Right forelimb (tissue), 1 donor: ENCODE measurements at places on chromosomes 2 and 18.

GRCh38 chr2:45834858-45835257 is 183.4 kb downstream of the PRKCE start:
- DNase-seq, result no peak

GRCh38 chr2:190270298-190270697 is 49.3 kb downstream of the HIBCH start:
- no peak for DNase-seq

DNA sequence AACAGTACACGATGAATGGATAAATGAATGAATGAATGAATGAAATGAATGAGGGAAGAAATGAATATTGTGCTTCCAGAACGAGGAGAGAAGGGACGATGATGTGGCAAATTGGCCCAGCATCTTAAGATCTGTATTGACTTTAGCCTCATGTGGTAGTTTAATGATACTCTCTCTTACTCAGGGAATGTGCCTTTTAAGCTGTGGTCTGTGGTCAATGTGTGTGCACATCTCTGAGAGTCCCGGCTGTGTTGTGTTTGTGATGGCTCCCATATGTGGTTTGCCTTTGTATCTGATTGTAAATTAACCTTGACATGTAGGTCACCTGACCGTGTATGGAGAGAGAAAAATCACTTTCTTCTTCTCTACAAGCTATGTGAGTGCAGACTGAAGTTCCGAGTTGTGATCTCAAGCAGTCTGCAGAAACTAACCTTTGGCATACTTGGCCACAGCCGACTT is 91.2 kb downstream of the NEDD4L start:
- no peak for DNase-seq

- no peak for DNase-seq
These were observed 40.8 kb upstream of the CFAP36 start for GRCh38 chr2:55478610-55479304.

DNA sequence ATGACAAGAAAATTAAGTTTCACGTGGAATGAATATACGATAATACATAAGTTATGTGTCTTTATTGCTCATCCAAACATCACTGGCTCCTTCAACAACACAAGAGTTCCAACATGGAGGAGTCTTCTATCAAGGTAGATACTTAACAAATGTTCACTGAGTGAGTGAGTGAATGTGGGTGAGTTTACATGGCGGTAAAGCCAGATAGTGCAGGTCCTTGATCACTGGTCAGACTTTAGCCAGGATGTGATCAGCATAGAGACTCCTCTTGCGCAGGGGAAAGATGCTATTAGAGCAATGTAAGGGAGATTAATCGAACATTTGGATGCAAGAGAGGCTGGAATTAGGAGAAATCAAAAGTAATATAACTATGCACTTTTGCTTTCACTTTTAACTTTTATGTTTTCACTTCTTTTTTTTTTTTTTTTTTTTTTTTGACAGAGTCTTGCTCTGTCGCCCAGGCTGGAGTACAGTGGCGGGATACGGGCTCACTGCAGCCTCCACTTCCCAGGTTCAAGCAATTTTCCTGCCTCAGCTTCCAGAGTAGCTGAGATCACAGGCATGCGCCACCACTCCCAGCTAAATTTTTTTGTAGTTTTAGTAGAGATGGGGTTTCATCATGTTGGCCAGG is 249.0 kb upstream of the ID2 start:
- DNase-seq, result no peak

DNA sequence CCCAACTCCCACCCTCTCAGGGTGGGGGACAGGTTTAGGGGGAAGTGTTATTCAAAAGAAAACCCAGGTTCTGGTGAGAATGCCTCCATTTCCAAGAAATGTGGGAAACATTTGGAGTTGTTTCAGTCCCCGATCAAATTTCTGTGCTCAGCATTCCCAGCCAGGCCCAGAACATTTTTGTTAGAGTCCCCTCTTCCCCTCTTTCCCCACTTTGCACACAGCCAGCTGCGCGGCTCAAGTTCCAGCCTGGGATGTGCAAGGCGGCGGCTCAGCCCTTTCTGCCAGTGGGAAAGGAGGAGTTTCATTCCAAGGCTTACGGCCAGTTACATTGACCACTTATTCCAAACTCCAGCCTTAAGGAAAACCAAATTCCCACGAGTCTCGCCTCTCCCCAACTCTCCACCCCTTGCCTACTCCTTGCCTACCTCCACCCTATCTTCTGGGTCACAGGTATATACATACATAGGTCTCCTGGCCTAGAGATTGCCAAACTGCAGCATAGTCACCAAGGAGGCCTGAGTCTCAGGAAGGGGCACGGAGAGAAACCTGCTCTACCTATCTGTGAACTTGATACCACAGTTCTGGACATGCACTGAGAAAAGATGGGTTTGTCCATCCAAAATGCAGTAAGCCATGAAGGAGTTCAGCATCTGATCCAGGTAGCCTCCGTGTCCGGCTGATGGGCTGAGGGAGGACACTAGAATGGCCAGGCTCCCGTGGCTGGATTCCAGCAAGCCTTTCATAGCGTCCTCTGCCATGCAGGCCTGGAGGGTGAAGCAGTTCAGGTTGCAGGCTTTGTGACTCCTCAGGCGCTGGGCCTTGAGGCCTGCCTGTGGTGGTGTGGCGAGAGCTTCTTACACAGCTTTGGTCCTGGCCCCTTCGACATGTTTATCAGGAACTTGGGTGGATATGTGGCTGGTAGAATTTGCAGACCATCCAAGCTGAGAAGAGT is 154.5 kb downstream of the ZFP36L2 start:
- peak; percentile 80 for DNase-seq

- DNase-seq, result peak; percentile 72
These were observed 423.8 kb upstream of the MEX3C start for GRCh38 chr18:51621113-51621863.

GRCh38 chr2:193963472-193964119 is 1693.4 kb upstream of the SLC39A10 start:
- no peak for DNase-seq

- DNase-seq, result no peak
These were observed 229.3 kb downstream of the HNMT start for GRCh38 chr2:138193416-138194213.

- no peak for DNase-seq
These were observed 58.4 kb downstream of the LRATD1 start for GRCh38 chr2:14690926-14691325.

GRCh38 chr2:113979191-113980128 is 89.6 kb downstream of the ACTR3 start:
- no peak for DNase-seq

DNA sequence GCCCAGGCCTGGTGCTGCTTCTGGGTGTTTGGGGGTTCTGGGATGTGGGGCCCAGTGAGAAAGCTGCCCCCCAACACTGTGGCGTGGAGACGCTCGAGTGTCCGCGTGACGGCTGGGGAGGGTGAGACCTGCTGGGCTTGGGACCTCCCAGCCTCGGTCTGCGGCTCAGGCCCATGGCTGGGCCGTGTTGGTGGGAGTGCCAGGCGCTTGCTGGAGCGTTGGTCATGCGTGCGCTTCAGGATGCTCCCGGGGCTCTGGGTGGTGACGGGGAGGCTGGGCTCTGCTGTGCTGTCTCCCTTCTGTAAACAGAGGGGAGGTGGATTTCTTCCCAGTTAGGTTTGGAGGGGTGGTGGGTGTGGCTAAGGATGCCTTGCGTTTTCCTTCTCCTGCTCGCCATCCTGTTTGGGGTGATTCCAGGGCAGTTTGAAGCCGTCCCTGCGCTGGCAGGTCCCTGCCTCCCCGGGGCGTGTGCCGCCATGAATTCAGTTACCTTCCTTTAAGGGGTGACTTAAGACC is 606 bp downstream of the GAL3ST2 start:
- DNase-seq, result no peak

GRCh38 chr2:112648081-112648480 is 2.3 kb downstream of the SLC20A1 start:
- no peak for DNase-seq

DNA sequence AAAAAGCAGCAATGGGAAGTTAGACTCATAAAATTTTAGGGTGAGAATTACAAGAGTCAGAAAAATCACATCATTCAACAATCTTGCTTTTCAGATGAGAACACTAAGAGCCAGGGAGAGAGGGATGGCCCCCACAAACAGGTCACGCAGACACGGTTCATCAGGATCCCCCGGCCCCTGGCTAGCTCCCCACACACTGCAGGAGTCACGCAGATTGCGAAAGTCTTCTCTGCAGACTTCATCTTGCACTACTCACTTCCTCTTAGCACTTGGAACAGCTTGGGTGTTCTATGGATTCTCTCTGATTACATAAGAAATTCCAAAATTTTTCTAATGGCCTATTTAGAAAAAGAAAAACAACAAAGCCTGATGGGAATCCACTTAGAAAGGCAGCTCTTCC is 21.6 kb upstream of the SULT1C2 start:
- no peak for DNase-seq

DNA sequence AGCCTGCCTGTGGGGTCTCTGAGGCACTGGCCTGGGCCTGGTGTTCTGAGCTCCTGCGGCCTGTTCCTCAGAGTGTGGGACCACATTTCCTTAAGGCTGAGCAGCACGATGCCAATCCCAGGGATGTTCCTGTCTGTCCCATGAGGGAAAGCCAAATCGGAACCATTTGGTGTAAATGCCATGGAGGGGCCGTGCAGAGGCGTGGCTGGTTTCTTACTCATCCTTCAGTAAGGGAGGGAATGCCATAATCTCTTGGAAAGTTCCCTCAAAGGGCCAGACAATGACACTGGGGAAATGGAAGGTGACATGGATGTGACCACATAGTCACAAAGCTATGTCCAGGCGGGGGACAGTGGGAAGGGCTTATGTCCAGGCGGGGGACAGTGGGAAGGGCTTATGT is 14.4 kb upstream of the PTMA start:
- DNase-seq, result no peak

DNA sequence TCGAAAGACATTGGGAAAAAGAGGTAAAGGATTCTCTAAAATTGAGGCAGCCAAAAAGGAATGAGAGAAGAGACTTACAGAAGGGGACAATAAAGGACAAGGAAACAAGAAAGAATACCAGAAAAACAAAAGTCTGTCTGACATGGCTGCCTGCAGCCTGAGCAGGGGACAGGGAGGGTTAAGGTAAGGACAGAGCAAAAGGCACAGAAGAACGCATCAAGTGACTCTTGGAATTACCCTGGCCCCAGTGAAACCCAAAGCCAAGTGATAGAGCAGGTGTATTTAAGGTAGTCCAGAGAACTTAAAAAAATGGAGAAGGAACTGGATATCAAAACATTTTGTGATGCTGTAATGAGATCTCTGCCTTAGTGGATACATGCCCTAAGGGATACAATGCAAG is 47.1 kb upstream of the XIRP2 start:
- no peak for DNase-seq

DNA sequence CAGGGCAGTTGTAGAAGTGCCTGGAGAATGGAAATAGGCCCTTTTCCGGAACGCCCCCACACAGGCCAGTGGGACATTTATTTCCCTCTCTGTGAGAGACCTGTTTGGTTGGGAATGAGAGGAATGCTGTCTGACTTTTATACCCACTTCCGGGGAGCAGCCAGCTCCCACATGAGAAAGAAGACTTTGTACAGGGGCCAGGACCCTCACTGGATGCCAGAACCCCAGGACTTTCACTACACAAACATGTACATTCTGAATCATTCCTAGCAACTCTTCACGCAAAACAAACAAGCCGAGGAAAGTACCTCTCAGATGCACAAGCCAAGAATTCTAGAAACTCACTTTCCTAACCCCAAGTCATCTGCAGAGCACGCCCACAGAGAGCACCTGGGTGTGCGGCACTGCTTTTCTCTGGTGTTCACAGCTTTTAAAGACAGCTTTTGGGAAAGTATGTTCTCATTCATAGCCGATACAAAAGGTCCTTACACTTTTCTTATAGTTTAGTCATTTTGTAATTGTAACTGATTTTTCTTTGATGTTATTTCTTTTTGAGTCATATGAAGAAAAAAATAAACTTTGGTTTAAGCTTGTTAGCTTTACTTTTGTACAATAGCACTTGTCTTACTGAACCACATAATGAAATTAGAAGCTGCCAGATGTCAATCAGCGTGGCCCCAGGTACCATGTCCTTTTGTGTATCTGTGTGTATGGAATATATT is 856.1 kb upstream of the ID2 start:
- DNase-seq, result no peak

- DNase-seq, result no peak
These were observed 119.1 kb upstream of the RND3 start for GRCh38 chr2:150606380-150607060.

- DNase-seq, result no peak
These were observed 112.5 kb downstream of the MREG start for GRCh38 chr2:215900843-215901242.

DNA sequence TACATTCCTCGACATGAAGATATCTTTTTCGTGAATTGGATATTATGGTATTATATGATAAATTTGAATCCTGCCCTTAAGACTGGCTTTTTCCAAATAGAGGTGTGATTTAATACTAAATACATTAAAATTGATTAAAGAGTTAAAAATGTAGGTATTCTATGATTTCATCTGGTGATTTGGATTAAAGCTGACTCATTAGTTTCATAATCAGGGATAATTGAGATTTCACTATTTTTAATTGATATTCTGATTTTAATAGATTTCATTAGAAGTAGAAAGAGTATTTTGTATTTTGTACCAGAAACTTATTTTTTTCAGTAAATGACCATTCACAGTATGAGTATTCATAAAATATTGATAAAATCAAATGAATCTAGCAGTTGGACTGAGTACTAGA is 524.1 kb downstream of the PLCL1 start:
- no peak for DNase-seq

- DNase-seq, result no peak
These were observed 80.0 kb downstream of the ETAA1 start for GRCh38 chr2:67476809-67477790.

DNA sequence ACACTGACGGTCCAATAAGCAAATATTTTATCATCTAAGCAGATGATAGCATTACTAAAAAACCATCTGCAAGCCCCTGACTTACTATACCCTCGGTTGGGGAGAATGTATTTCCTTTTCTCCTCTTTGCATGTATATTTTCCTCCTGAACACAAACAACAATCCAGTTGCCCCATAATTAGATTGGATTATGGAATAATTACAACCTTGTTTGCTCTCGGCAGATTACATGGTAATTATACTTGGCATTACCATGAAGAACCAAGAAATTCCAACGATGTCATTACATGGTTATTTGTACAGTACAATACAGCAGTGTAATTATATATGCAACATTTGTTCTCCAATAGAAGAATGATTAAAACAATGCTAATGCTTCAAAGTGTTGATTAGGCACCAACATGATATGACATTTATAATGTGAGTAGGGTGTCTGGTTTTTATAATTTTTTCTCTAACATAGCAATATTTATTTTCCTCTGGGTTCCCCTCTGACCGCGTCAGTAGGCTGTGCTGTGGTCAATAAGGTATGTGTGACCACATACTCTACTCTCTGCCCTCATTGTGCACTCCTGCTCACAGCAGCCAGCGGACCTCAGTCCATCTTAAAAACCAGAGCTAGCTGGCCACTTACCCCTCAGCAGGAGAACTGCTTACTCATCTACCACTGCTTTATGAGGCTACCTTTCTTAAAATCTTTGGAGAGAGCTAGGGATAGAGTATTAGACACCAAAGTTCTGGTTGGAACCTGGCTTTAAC is 176.1 kb downstream of the INSIG2 start:
- no peak for DNase-seq
